ENCODE measurements at places on chromosomes 16 and 17.

- DNase-seq = no peak
Observed at GRCh38 chr16:24522751-24523150, 16.6 kb upstream of the RBBP6 start.

DNA sequence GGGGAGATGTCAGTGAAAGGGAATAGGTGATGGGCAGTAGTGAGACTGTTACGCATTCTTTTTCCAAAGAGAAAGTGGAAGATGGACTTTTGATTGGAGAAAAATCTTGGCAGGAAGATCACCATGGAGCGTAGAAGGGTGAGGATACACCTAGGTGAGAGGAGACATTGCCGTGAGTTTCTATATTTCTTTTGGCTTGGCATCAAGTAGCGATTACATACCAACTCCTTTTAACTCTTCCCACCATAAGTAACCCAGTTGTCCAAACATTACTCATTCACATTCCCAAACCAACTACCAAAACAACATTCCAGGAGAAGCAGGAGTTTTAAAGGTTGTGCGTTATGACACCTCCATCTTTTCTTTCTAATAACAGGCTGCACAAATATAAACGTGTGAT, 10.7 kb upstream of the KRT28 start:
- no peak for DNase-seq

- no peak for DNase-seq
Observed at GRCh38 chr16:66919569-66920298, 1.0 kb upstream of the CDH16 start.

DNA sequence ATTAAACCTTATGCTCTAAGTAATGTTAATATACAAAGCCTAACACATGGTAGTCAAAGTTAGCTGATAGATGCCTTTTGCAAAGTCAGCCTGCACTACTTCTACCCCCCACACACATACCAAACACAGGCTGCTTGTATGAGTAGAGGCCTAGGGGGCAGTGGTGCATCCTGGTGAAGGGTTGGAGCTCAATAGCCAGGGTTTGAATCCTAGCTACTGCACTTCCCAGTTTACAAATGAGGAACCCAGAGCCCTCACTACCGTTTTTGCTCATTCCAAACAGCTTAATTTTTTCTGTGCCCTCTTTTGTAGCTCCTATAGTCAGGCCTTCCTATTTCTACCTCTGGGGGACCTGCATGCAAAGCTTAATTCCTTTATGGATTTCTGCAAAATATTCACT, 18.9 kb upstream of the HYDIN start:
- no peak for DNase-seq

- no peak for DNase-seq
Observed at GRCh38 chr16:67764158-67764667, 42.1 kb downstream of the RANBP10 start.

DNA sequence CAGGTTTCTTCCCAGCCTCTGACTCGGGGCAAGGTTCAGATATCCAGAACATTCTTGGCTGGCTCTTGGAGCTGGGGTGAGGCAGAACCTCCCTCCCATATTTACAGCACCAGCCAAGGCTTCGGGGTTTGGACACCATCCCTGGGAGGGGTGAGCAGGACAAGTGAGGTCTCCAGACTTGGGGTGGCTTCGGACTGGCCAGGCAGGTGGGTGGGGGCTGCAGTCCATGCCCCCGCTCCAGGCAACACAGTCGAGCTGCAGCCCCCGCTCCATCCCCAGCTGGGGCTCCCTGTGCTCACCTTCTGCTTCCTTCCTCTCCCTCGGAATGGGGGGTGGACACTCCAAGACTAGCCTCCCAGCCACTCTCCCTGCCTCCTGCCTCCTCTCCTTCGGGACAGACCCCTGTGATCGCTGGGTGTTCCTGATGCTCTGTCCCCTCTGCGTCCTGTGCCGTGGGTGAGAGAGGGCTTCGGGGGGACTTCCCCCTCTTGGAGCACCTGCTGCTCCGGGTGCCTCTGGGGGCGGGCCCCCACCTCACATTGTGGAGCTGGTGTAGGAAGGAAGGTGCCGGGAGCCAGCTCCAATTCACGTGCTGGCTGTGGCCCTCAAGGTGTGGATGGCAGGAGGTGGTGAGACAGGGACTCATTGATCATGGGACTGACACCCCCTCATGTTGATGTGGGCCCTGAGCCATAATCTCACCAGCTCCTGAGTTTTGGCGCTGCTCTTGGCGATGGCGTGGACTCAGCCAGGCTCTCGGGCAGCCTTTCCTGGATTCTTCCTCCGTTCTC, 189.2 kb downstream of the SEC14L1 start:
- DNase-seq = no peak

GRCh38 chr17:68592682-68593641, 8.2 kb downstream of the FAM20A start:
- DNase-seq = peak; percentile 96

DNA sequence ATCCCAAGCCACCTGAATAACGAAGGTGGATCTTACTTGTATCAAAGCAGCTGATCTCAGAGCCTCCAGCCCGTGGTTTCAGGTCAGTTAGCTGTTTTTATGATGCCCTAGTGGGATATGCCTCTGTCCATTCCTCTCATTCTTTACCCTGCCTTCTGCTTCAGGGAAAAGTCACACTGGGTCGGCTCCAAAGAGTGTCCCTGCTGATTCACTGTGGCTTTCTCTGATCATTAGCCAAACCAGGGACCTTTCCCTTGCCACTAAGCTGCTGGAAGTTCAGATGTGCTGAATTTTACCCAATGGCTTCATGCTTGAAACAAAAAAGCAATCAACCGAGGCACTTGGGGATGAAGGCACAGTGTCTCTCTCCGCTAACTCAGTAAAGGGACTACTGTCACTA, 170.2 kb upstream of the SALL1 start:
- DNase-seq = no peak

- no peak for DNase-seq
Observed at GRCh38 chr16:86723689-86724088, 145.3 kb downstream of the FOXL1 start.

GRCh38 chr17:67283731-67284516, 38.9 kb upstream of the HELZ start:
- DNase-seq = no peak

- DNase-seq = no peak
Observed at GRCh38 chr16:75761108-75761507, 34.8 kb upstream of the CPHXL start.

DNA sequence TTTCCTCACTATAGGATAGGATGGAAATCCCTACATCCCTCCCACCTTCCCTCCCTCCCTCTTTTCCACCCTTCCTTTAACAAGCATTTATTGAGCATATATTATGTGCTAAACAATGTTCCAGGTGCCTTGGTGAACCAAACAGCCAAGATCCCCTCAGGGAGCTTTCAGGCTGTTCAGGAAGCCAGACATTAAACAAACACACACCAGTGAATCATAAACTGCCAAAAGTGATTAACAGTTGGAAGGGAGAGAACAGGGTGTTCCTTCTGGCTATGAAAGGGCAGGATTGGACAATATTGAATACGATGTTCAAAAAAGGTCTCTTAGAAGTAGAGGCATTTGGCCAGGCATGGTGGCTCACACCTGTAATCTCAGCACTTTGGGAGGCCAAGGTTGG, 22.8 kb upstream of the CNEP1R1 start:
- no peak for DNase-seq
